ENCODE measurements at places on chromosomes 7 and 10.

DNA sequence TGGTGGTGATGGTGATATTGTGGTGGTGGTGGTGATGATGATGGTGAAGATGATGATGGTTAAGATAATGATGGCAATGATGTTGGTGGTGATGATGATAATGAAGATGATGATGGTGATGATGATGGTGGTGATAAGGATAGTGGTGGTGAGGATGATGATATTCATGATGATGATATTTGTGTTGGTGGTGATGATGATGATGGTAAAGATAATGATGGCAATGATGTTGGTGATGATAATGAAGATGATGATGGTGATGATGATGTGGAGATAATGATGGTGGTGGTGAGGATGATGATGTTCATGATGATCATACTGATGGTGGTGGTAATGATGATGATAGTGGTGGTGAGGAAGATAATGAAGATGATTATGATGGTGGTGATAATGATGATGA is 30.7 kb upstream of the SDK1 start:
- no peak for DNase-seq

DNA sequence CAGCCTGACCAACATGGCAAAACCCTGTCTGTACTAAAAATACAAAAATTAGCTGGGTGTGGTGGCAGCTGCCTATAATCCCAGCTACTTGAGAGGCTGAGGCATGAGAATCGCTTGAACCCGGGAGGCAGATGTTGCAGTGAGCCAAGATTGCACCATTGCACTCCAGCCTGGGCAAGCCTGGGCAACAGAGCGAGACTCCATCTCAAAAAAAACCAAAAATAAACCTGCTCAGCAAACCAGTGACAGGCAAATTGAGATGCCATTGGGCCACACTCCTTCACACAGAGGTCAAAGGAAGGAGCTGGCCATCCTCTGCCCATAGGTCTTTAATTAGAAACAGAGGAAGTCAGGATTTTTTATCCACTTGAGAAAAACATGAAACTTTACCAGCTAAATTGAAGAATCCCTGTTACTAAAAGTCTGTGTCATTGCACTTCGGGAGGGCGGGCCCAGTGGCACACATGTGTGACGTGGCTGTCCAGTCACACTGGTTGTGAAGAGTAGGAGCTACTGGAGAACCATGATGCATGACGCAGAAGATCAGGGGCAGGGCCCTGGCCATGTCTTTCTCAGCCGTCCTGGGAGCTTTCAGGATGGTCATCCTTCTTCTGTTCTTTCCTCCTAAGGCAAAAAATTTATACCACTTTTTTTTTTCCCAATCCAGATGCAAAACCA is 118.3 kb upstream of the ZNF438 start:
- no peak for DNase-seq

GRCh38 chr7:51847461-51848134 is 531.0 kb upstream of the COBL start:
- DNase-seq = no peak

GRCh38 chr7:123763191-123763661 is 14.4 kb upstream of the WASL start:
- DNase-seq = no peak

- DNase-seq = no peak
Observed at GRCh38 chr10:129055986-129056385, 411.1 kb upstream of the MGMT start.

- no peak for DNase-seq
Observed at GRCh38 chr10:23585666-23586065, 146.8 kb downstream of the OTUD1 start.

- no peak for DNase-seq
Observed at GRCh38 chr7:131051304-131051703, 276.4 kb upstream of the MKLN1 start.

Data from AG08396 (cell line).